ENCODE measurements at places on chromosomes 4 and X.

DNA sequence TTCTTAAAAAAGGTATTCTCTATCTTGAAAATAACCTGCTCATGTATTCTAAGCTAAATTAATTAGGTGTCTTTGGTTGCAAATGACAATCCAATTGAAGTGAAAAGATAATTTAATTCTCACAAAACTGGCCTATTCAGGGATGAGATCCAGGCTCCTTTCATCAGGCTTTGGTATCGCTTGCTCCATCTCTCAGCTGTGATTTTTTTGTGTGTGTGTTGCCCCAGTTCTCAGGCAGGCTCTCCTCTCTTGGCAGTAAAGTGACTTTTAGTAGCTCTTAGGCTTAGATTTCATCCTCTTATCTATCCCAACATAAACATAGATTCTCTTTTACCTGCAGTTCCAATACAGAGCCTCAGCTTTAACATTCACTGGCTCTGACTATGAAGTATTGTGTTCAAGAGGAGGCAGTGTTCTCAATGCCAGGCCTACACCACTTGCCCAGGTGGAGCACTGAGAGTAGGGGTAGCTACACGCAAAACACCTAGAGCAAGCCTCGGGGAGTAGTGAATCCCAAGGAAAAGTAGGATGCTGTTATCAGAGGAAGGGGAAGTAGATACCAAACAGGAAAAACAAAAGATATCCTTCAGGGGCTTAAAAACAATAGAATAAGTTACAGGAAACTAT is 392.4 kb upstream of the ATOH1 start:
- no peak for DNase-seq

DNA sequence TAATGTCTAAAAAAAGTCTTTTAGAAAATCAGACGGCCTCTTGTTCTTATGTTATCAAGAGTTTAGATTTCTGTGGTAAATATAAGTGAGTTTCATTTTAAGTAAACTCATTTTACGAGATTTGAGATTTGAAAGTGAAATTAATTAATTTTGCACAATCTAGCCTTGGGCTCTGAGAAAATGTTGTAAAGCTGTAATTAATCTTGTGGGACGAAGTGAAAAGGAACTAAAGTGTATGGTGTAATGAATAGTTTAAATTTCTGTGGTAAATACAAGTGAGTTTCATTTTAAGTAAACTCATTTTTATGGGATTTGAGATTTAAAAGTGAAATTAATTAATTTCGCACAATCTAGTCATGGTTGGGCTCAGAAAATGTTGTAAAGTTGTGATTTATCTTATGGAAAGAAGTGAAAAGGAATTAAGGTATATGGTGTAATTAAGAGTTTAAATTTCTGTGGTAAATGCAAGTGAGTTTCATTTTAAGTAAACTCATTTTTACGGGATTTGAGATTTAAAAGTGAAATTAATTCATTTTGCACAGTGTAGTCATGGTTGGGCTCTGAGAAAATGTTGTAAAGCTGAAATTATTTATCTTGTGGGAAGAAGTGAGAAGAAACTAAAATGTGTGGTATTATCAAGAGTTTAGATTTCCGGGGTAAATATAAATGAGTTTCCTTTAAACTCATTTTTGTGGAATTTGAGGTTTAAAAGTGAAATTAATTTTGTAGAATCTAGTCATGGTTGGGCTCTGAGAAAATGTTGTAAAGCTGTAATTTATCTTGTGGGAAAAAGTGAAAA is 1.6 kb downstream of the SCML1 start:
- no peak for DNase-seq

GRCh38 chr4:99821918-99822503 is 5.4 kb downstream of the DAPP1 start:
- no peak for DNase-seq

GRCh38 chr4:108346818-108347210 is 178.1 kb upstream of the LEF1 start:
- DNase-seq = no peak

- DNase-seq = no peak
These were observed 1.8 kb downstream of the DKK2 start for GRCh38 chr4:107034091-107034995.

DNA sequence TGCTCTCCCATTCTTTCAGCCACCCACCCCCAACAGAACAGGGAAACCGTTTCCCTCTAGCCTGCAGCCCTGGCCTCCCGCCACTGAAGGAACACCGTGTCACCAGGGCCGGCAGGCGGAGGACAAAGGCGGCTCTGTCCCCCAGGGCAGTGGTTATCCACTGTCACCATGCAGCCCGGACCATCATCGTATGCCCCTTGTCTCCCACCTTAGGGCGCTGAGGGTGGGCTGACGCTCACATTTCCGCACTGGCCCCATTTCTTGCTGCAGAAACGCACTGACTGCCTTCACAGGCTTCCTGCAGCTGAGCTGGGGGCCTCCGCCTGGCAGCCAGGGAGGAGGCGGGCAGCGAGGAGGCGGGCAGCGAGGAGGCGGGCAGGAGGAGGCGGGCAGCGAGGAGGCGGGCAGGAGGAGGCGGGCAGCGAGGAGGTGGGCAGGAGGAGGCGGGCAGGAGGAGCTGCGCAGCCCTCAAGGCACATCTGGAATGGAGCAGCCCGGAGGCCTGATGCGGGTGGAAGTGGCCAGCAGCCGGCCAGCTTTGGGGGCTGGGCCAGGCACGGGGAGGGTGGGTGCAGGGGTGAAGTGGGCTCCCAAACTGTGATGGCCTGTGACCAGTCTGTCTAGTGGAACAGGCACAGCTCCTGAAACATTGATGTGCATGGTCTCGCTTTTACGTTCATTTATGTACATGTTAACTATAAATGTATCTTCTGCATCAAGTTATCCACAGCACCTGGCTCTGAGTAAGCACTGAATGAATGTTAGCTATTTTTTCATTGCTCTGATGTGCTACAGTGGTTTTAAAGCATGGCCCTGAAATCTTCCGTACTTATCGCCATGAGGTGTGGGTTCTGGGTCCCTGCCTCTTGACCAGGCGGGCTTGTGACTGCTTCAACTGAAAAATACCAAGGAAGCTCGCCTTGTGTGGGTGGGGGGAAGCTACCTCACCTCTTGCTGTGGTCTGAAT is 20.6 kb upstream of the KIAA0232 start:
- no peak for DNase-seq

GRCh38 chrX:52352551-52352950 is 16.3 kb upstream of the XAGE2 start:
- DNase-seq = no peak

- DNase-seq = no peak
These were observed 33.0 kb downstream of the NOP14 start for GRCh38 chr4:2930135-2930757.

All from left renal pelvis (tissue), 4 donors.